ENCODE measurements at places on chromosomes 11 and 22.
A peak's percentile ranks its signal among the peaks of the same experiment; 100 is the strongest.

DNA sequence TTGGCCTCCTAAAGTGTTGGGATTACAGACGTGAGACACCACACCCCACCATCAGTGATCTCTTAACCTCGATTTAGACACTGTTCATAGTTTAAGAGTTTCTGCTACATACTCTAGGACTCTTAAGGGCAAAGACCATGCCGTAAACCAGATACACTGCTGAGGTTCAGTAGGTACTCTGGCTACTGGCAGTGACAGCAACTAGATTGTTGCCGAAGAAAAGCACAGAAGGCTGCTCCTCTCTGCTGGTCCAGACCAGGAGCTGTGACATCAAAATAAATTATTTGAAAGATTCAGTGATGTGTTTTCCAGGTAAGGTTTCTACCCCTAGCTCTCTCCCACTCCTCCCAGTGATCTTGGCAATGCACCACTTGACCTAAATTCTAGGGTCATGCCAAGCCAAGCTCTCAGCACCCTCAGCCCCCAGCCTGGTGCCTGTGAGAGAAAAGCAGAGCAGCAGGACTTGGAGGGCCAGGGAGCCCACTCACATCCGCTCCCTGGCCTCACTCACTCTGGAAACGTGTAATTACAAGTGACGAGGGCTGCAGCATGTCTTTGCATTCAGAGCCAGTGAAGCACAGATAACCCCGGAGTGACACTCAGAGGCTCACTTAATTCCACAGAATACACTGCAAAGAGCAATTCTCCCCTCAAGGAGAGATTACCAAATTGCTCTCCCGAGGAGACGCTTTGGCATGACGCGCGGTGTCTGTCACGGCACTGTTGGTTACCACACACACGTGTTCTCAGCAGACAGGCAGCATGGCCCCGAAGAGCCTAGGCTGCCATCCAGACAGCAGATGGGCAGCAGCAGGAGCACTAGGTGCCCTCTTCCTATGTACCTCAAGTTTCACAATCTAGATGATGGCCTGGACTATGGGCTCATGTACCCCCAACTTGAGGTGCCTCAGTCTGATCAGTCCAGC lies 96.9 kb upstream of the PITPNB start:
- no peak for DNase-seq

- no peak for DNase-seq
These were observed 82.1 kb upstream of the WNT11 start for GRCh38 chr11:76288166-76288980.

GRCh38 chr22:40036591-40037225 lies 42.0 kb downstream of the FAM83F start:
- peak; percentile 69 for DNase-seq

DNA sequence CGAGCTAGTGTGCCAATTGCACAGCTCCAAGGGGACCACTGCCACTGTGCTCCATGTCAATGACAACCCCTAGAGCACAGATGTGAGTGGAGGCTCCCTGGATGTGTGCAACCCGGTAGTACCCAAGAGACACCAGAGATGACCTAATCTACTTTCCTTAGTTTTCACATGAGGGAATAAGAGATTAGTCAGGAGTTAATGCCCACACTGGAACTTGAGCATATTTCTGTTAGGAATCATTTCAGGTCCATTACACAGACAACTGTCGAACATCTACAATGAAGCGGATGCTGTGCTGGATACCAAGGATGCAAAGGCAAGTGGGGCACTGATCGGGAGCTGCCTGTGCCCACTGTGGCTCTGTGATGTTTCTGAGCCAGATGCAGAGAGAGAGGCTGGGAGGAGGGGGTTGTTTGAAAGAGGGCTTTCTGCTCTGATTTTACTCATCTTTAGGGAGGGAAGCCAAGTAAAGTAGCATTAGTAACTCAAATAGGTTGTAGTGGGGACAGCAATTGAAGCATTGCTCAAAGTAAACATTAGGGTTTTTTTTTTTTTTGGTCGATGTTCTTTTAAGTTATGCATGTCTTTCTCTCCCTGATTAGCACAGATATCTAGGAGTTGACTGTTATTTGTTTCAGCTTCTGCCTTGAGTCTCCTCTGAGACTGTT lies 82.5 kb upstream of the SORL1-AS1 start:
- DNase-seq: no peak

GRCh38 chr22:19765477-19766239 lies 5.1 kb downstream of the TBX1 start:
- DNase-seq: no peak

DNA sequence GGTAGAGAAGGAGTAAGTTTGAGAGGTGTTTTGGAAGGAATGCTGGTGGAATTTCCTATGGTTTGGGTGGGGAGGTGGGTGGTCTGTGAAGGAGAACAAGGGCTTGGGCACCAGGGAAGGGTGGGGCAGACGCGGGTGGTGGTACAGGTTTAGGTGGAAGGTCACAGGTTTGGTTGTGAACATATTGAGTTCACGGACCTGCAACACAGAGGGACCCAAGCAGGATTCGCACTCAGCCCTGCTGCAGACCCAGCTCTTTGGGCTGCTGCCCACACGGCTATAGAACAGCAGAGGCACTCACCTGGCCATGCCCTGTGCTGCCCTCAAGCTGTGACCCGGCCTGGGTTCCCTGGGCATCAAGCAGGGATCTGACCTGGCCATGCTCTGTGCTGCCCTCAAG lies 33.5 kb upstream of the EMID1 start:
- DNase-seq: no peak

DNA sequence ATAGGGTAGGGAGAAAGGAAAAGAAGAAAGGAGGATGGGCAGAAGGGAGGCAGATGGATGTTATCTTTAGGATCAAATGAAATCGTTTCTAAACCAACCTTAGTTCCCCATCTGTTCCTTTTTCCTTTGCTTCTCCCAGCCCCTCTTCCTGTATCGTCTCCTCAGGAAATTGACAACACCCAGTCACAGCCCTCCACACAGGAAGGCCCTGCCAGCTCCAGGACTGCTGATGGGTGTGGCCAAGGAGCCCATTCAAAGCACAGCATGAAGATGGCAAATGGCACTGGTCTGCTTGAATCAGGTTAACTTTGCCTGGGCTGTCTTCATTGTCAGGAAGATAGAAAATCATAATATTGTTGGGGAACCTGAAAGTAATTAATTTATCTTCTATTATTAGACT lies 164.8 kb downstream of the C11orf87 start:
- no peak for DNase-seq

DNA sequence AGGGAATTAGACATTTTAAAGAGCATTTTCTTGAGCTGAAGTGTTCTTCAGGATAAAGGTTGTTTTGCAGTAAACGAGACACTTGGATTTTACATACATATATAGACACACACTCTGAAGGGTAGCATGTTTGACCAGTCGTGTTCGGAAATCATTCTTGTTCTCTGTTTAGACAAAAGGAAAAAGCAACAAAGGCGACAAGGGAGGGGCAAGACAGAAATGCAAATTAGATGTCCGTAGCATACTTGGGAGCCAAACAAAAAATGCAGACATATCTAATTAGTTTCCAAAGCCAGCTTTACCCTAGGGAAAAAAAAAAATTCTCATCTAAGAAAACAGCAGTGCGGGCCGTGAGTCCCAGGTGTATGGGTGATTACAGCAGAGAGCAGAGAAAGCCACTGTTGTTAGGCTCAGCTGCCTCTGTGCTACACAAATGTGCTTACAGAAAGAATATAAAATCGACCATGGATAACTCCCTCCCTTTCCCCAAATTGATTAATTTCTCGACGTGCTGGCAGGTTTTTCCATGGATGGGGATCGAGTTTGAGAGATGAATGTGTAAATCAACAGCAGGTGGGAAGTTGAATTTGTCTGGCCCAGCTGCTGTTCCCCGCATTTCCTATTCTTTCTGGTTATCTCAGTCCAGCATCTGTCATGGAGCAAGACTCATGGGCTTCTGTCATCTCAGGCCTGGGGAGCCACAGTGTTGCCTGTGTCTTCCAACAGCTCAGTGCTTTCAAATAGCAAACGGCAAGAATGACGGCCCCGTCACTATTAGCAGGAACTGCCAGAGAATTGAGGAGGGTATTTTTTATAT lies 176.5 kb upstream of the TTC12 start:
- no peak for DNase-seq

GRCh38 chr22:32411829-32412592 lies at the start of gene RTCB:
RTCB (minus strand) TSS chr22:32412247; CDS start chr22:32412156, 91 bp downstream.
- DNase-seq: peak; percentile 89

GRCh38 chr11:21896746-21897602 lies 295.9 kb upstream of the ANO5 start:
- DNase-seq: no peak

- DNase-seq: no peak
These were observed 8.3 kb downstream of the SRSF8 start for GRCh38 chr11:95074792-95075563.

- no peak for DNase-seq
These were observed 65.1 kb upstream of the LDLRAD3 start for GRCh38 chr11:35878741-35879140.

DNA sequence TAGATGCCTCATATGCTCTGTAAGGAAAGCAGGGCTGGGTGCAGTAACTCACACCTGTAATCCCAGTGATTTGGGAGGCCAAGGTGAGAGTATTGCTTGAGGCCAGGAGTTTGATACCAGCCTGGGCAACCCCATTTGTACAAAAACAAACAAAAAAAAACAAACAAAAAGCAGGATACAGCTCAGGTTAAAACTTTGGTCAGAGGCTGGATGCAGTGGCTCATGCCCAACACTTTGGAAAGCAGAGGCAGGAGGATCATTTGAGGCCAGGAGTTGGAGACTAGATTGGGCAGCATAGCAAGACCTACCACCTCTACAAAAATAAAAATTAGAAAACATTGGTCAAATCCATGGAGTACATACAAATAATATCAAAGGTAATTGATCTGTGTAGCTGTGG lies 7.9 kb downstream of the CUL5 start:
- DNase-seq: no peak

GRCh38 chr11:85385111-85385510 lies 242.0 kb downstream of the DLG2 start:
- DNase-seq: no peak

- no peak for DNase-seq
These were observed 14.1 kb downstream of the WT1 start for GRCh38 chr11:32420937-32421901.

DNA sequence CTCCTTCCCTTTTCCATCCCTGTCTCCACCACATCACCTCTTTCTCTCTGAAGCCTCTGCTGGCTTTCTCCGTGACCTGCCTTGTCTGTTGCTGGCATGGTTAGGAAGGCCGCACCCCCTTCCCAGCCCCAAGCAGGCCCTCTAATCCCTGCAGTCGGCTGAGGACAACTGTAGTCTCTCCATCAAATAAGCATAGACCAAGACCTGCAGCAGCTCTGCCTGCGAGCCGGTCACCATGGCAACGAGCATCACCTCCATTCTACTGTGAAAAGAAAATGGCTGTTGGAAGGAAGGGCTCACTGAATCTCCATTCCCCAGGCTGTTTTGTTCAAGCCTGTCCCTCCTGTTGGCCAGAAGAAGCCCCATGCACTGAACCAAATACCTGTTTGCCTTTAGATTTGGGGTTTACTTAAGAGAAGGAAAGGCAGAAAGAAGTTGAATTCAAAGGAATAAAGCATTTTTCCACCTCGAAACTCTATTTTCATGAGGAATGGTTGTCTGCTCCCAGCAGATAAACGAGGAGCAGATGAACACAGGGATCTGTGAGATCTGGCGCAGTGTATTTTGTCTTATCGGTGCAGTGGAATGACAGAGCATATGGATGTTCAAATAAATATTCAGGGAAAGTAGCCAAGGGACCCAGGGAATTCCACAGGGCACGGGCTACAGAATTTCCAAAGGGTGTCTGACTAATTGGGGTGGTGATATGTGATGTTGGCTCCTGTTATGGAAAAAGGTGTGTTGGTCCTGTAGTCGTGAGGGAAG lies 113.1 kb upstream of the TTC12 start:
- no peak for DNase-seq

GRCh38 chr11:130668751-130669150 lies 220.3 kb downstream of the ADAMTS15 start:
- no peak for DNase-seq

- DNase-seq: no peak
These were observed 2.4 kb upstream of the ASCC2 start for GRCh38 chr22:29840498-29840897.

GRCh38 chr22:33908171-33909074 lies 11.9 kb downstream of the LARGE1 start:
- DNase-seq: no peak

DNA sequence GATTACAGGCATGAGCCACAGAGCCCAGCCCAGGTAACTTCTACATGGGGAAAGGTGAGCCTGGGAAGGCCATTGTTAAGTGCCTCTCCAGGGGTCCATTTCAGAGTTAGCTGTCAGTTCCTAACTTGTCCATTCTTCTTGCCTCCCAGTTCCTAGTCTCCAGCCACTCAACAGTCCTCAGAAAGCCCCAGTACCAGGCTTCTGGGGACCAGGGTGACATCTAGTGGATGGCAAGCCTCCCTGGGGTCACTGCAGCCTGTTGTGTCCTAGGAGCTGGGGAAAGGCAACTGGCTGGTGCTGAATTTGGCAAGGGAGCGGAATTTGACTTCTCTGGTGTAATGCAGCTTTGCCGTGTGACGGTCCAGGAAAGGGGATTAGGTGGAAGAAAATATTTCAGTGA lies 2.1 kb downstream of the LGALS12 start:
- peak; percentile 54 for DNase-seq

DNA sequence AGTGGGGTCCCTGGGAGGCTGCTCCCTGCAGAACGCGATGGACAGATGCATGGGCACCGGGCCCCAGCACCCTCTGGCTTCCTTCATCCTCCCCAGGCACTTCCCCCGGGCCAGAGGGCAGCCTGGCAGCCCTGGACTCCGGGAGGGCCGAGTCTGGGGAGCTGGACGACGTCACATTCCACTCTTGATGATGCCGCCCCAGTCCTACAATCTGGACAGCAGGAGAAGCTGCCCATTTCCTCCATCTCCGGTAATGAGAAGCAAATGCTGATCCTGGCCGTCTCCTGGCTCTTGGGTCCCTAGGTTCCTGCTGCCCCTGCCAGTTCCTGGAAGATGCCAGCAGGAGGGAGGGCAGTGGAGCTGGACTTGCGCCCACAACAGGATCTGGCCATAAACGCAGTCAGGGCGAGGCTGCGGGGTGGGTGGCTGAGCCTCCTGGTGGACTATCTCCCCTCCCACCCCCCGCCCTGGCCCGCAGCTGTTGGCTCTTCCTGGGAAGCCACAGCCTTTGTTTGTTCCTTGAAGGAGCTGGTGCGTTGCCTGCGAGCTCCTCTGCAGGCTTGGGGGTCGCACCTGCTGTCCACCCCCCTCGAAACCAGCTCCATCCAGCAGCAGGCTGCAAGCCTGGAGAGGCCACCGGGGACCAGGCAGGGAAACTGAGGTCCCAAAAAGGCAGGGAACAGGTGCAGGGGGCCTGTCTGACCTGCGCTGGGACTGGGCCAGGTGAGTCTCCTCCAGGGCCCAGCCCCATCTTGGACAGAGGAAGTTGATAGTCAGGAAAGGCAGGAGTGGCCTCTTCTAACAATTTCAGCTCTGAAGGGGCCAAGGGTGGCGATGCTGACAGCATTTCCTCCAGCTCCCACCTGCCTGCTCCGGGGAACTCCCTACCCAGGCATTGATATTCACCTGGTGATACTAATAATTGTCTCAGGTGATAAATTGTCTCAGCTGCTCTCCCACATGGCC lies 17.9 kb upstream of the MUC6 start:
- no peak for DNase-seq

Measured in A549 (cell line).